ENCODE measurements at places on chromosomes 5 and 9.

- no peak for DNase-seq
These were observed 148.2 kb upstream of the CHD1 start for GRCh38 chr5:99076723-99077640.

- DNase-seq: no peak
These were observed 4.1 kb upstream of the SARDH start for GRCh38 chr9:133742251-133742650.

DNA sequence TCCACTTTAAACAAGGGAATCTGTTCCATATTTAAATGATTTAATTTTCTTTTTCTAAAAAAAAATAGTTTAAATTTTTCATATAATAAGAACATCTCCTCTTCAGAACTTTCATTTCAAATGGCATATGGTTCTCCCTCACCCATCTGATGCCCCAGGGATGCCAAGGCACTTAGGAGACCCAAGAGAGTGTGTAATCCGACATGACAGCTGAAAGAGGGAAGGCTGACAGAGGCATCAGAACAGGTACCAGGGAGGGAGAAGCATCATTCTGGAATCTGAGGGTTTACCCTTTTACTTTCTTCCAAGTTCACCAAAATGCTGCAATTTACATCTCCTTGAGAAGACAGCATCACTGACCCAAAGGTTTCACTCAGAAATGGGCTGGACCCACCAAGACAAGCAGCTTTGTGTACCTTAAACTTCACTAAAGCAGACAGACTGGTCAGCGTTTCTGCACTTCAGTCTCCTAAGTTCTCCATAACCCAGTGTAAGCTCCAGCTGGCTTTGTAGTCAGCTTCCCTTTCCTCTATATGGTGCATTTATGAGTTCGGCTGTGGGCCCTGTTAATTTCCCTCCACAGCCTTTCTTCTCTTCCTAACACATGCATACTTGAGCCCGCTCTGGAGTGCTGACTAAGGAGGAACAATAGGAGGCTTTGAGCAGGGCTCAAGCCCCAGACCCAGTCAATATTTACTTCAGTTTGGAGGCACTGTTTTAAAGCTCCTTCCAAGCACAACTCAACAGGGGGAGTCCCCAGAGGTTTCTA, 17.7 kb downstream of the EFNA5 start:
- no peak for DNase-seq

GRCh38 chr5:58752104-58752503, 169.2 kb downstream of the RAB3C start:
- no peak for DNase-seq

- DNase-seq: no peak
These were observed 147.0 kb downstream of the GLIS3 start for GRCh38 chr9:4152876-4153275.

GRCh38 chr5:82657033-82657699, 379.0 kb upstream of the RPS23 start:
- DNase-seq: no peak

GRCh38 chr5:152331006-152331405, 74.1 kb downstream of the NMUR2 start:
- DNase-seq: no peak

GRCh38 chr5:43840424-43841125, 237.6 kb downstream of the NNT start:
- DNase-seq: no peak

- DNase-seq: peak; percentile 55
These were observed 1143.8 kb downstream of the MAT2B start for GRCh38 chr5:164649266-164649665.

GRCh38 chr5:158538506-158539074, 561.1 kb downstream of the EBF1 start:
- no peak for DNase-seq

- DNase-seq: no peak
These were observed 15.1 kb downstream of the TCF7 start for GRCh38 chr5:134129411-134130238.

- no peak for DNase-seq
These were observed 232.5 kb upstream of the CCNH start for GRCh38 chr5:87645224-87645623.

DNA sequence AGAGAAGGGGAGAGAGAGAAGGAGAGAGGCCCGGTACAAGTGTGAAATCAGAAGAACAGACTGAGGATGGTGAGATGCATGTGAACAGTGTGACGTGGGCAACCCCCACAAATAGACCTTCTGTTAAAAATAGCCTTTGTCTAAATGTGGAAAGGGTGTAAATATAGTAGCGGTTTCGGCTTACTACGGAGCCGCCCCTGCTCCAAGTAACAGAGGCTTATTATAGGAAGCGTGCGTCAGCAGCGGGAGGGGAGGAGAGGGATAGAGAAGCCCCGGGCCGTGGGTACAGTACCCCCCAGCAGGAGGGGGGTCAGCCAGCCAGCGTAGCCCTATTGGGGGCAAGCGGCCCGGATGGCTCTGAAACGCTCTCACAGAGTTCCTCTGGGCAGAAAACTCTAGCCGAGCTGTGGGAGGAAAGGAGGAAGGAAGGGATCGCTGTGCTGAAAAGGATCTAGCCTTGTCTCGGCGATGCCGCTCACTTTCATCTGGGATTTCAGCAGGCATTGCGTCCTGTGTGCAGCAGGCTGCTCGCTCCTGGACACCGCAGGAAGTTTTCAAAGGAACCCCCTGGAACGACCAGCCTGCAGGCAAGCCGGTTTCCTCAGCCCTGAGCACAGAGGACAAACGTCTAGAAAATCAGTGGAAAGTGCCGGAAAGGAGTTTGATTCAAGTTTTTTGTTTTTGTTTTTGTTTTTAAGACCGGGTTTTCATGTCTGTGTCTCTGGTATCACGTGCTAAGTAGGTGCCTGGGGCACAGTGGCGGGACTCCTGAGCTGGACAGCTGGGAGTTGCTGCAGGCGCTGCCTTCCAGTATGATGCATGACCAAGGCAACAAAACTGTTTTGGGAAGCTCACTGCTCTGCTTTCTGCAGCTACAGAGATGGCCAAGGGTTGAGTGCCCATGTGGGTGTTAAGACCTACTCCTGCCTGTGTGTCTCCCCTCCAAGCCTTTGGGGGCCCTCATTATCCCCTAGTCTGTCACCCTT, 146.6 kb downstream of the SEC61B start:
- DNase-seq: no peak

GRCh38 chr5:94378062-94378461, 240.3 kb downstream of the KIAA0825 start:
- no peak for DNase-seq

- DNase-seq: no peak
These were observed at the start of gene CYSRT1 for GRCh38 chr9:137224830-137225694. TSS of gene CYSRT1 (plus strand) at chr9:137225174. CDS start at chr9:137225622, 448 bp downstream.

GRCh38 chr5:157506981-157507780, 47.2 kb downstream of the NIPAL4 start:
- DNase-seq: no peak

DNA sequence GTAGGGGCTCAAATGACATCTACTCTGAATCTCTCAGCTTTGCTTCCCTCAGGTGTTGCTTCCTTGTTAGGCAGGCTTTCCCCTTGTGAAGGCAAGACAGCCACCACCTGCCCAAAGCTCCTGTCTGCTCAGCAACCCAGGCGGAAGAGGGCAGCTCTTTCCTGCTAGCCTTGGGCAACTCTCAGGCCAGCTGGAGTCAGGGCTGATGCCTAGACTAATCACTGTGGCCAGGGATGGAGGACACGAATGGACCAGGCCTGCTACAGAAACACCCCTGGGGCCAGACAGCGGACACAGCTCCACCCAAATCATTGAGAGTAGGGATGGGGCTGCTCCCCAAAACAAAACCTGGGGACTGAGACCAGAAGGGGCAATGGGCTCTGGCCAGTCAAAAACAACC, 138.0 kb downstream of the MTX3 start:
- DNase-seq: no peak

- peak; percentile 45 for DNase-seq
These were observed 254.2 kb downstream of the ARHGAP26 start for GRCh38 chr5:143024228-143024920.

DNA sequence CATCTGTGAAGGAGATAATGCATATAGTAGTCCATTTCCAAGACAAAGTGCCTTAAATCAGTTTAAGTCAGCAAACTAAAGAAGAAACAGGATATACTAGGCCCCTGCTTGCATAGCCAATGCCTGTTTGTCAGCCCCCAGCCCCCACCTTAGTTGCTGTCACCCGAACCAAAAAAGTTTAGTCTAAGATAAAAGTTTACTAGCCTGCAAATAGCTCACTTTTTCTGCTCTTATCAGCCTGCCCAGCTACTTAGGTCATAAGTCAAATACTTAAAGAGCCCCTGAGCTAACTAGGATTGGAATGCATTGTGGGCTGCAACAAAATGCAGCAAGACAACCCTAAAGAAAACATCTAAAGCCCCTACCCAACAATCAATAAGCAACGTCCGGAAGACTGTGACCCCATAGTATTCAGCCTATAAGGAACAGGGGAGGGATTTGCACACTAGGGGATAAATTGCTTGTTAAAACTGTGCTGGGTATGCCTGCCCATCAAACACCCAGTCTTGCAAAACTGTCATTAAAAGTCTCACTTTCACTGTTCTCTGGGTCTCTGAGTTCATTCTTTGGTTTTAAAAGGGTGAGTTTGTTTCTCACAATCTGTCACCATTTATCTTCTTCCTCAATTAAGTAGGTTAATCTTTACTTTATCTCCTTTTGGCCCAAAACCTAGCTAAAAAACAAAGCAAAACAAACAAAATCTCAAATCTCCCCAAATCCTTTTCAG, 92.4 kb upstream of the CEP78 start:
- no peak for DNase-seq

- no peak for DNase-seq
These were observed 5.5 kb downstream of the CSNK1G3 start for GRCh38 chr5:123517476-123517875.

DNA sequence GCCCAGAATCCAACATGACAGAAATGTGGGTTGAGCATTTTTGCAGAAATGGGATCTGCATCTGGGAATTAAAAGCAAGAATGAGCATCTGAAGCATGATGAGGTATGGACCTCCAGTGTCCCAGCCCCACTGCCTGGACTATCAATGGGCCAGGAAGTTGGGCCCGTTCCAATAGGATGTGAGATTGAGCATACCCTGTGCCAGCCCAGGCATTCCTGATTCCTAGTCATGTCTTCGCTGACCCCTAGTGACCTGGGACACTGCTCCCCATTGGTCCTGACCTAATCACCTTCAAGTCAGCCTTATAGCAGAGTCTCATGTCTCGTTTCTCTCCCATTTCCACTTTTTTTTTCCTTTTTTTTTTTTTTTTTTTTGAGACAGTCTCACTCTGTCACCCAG, 197.4 kb upstream of the IRX2 start:
- DNase-seq: no peak

- peak; percentile 77 for DNase-seq
These were observed 170.4 kb downstream of the ARRDC3 start for GRCh38 chr5:91212714-91213092.

GRCh38 chr9:88387552-88388202, 567 bp upstream of the SPIN1 start:
- no peak for DNase-seq

DNA sequence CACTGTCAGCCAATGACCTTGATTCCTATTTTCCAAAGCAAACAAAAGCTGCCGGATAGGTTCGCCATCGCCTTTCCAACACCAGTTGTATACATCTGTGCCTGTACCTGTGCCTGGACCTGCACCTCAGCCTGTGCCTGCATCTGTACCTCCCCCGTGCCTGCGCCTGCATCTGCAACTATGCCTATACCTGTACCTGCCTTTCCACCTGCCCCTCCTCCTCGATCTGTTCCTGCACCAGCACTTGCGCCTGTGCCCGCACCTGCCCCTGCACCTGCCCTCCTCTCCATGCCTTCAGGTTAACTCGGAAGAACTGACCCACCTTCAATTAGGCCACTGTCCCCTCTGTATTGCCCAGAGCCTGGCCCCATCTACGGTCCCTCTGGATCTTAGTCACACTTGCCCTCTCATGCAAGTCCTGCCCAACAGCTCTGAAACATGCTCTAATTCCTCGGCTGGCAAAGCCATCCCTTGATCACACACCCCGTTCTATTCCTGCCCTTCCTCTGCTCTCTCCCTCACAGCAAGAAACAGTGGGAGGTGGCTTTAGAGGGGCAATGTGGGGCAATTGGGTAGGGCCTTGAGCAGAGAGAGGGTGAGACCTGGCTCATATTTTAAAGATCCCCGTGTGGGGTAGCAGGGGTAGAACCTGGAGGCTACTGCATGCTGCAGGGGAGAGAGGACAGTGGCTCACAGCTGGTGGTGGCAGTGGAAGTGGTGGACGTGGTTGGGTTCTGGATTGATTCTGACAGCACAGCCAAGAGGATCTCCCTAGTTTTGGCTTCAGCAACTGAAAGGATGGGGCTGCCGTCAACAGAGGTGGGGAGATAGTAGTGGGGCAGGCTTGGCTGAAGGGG, 59.6 kb upstream of the PHYKPL start:
- no peak for DNase-seq

GRCh38 chr9:113934829-113935676, 58.9 kb downstream of the ZNF618 start:
- no peak for DNase-seq

DNA sequence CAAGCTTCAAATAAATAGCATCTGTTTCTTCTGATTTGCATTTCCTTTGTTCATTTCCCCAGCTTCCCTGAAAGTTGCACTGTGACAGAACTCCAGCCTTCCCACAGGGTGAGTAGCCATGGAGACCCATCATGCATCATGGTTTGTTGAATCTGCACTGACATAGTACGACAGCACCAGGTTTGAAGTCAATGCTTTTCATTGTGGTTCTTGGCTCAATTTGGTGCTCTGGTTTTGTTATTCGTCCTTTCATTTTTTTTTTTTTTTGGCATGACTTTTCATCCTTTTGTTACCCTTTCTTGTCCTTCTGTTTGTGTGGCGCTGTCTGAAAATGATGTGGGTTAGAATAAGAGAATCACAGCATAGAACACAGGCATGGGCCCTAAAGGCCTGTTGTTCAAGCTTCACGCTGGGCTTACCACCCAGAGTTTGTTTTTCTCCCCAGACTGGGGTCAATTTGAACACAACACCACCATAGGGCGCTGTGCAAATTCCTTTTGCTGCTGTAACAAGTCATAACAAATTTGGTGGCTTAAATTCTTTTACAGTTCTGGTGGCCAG, 206.2 kb upstream of the CDH10 start:
- DNase-seq: no peak

- no peak for DNase-seq
These were observed 32.3 kb downstream of the GLRA1 start for GRCh38 chr5:151892393-151892792.

GRCh38 chr9:81372628-81373191, 316.6 kb downstream of the TLE1 start:
- DNase-seq: peak; percentile 11

- DNase-seq: no peak
These were observed 1063.5 kb upstream of the DMAC1 start for GRCh38 chr9:8863069-8863468.

DNA sequence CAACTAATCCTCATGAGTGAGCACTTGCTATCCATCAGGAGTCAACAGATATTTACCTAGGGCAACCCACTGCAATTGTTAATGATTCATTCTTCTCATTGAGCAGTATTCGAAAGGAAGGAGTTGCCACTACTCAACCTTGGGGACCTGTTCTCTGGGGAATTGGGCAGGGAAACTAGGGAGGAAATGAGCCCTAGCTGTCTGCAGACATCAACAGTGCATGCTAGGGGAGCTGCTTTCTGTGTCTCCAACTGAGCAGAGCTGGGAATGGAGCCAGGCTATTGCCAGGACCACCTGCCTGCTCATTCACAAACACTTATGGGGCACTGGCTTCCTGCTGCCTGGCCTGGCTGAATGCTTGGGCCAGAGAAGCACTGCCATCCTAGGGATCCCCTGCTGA, 183.4 kb downstream of the TMEM38B start:
- peak; percentile 79 for DNase-seq

GRCh38 chr9:131530920-131531832, at the start of gene UCK1:
TSS of gene UCK1 (minus strand) at chr9:131531263. CDS start at chr9:131531174, 89 bp downstream.
- DNase-seq: no peak

Data from DMS 273 treated with DMSO at 0.1 percent for 48 hours (cell line).